NCI-H2227 treated with DMSO at 0.1 percent for 48 hours (cell line): ENCODE measurements at places on chromosomes 5 and 9.

DNA sequence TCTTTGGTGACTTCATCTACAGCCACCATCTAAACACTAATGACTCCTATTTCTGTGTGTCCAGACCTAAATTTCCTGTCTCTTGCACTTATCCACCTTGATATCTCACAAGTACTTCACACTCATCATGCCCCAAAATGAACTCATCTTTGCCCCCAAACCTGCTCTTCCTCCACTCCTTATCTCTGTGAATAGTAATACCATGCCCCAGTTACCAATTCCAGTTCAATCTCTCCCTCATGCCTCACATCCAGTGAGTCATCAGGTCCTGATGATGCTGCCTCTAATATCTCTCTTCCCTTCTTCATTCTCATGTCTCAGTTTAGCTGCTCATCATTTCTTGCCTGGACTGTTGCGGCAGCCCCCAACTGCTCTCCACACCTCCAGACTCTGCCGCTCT, 14.9 kb upstream of the DNAJB5 start:
- DNase-seq, result no peak

DNA sequence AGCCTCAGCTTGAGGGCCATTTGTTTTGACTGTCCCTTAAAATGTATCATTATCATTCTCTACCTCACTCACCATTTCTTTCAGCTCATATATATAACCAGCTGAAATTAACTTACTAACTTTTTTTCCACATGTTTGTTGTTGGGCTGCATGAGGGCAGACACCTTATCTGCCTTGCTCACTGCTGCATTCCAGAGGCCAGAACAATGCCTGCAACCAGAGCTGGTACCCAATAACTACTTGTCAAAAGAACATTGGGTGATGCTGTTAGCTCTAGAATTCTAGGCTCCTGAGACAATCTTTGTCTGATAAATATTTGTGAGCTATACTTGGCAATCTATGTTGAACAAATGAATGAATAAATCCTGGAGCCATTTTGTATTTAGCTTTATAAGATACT, 68.3 kb downstream of the HTR4 start:
- DNase-seq, result no peak

DNA sequence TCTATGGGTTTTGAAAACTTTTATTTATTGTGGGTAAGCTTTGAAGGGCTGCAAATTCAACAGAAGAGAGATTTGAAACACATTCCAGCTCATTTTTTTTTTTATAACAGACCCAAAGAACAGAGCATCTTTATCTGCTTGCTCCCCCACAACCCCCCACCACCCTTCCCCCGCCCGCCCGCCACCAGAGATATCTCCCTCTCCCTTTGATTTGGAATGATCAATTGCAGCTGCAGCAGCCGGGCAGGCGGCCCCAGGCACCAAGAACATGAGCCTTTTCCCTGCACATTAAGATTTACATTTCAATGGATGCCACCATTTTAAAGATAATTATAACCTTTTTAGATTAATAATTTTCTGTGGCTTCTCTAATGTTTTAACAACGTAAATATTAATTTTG, 510.9 kb downstream of the ZNF608 start:
- DNase-seq, result no peak

DNA sequence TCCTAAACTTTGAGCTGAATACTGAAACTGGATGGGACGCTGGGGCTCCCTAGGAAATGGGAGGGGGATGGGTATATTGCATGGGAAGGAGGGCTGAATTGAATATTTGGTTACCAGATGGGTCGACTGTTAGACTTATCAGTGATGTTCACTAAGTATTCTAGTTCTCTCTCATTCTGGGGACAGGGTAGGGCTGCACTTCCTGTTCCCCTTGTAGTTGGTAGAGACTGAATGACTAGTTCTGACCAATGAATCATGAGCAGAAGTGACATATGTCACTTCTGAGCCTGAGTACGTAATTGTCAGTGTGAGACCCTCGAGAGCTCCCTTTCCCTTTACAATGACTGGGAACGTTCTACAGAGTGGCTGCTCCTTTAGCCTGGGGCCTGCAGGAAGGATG, 55.5 kb upstream of the DMRT1 start:
- no peak for DNase-seq

DNA sequence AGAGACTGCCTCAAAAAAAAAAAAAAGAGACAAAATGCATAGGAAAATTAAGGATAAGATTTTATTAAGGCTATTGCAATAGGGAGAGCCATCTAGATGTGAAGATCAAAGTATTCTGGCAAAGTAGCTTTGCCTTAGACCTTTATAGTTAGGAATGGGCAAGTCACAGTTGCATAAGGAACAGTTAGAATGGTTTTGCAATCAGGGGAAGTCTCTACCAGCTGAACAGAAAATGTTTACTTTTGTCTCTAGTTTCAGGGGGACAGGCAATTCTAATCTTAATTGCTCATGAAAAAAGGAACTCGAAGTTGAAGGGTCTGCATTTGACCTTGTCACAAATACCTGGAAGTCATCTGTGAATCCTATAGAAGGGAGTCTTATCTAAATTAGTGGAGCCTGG, 13.1 kb upstream of the ATP6V1G1 start:
- DNase-seq, result no peak
